Stimulated activated CD8-positive, alpha-beta memory T cell treated with anti-CD3 and anti-CD28 coated beads, Interleukin-4, amount 100 ng/mL, for 1 hour (primary cell): ENCODE measurements at places on chromosomes 11 and 22.

- DNase-seq: no peak
Measured at GRCh38 chr11:69353696-69354544, 60.0 kb downstream of the MYEOV start.

GRCh38 chr11:41861838-41862237, 402.4 kb upstream of the LRRC4C start:
- DNase-seq: no peak

GRCh38 chr11:126359431-126360048, 4.1 kb downstream of the ST3GAL4 start:
- no peak for DNase-seq

- no peak for DNase-seq
Measured at GRCh38 chr11:85472953-85473352, 154.2 kb downstream of the DLG2 start.

- DNase-seq: no peak
Measured at GRCh38 chr11:107840129-107840484, 18.5 kb downstream of the SLC35F2 start.

DNA sequence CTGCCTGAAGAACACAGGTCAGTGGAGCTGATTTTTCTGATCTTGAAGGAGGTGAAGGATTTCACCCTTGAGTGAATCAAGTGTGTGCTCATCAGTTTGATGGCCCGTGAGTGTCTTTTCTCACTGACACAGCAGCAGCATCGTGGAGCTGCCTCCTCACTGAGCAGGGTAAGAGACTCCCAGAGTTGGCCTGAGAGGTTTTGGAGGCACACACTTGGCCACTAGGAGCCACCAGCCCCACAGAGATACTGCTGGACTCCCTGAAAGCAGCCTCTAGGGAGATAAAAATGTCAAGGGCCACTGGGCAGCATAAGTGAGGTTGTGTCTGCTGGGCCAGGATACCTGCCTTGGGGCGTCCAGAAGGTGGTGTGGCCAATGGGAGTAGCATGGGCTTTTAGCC, 245.4 kb downstream of the GRIK4 start:
- DNase-seq: no peak

GRCh38 chr22:38172832-38173640, 8.6 kb downstream of the PLA2G6 start:
- DNase-seq: peak; percentile 22
